ENCODE measurements at places on chromosomes 2 and 18.

- DNase-seq, result peak; percentile 77
These were observed 80.8 kb upstream of the LCLAT1 start for GRCh38 chr2:30366199-30366691.

- DNase-seq, result no peak
These were observed 40.0 kb upstream of the NFATC1 start for GRCh38 chr18:79355433-79356335.

DNA sequence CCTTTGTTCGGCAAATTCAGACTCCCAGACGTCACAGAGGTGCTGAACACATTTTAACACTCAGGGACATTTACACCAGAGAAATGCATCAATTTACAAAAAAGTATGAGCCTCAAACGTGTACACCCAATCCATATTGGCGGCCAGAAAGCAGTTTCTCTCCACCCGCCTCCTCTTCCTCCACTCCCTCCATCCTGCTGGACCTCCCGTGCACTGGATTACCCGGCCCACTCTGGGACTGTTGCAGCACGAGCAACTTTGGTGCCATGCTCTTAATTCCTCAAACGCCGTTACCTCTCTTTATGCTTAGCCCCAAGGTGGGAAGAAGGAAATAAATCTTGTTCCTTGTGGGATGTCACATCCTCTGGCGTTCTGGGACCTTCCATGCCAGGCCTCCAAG lies 243.4 kb downstream of the ZNF516 start:
- DNase-seq, result no peak

GRCh38 chr2:238060096-238060541 lies 682 bp upstream of the SCLY start:
- peak; percentile 7 for DNase-seq

- DNase-seq, result peak; percentile 32
These were observed 56.0 kb upstream of the RAB6C start for GRCh38 chr2:129923265-129924091.

DNA sequence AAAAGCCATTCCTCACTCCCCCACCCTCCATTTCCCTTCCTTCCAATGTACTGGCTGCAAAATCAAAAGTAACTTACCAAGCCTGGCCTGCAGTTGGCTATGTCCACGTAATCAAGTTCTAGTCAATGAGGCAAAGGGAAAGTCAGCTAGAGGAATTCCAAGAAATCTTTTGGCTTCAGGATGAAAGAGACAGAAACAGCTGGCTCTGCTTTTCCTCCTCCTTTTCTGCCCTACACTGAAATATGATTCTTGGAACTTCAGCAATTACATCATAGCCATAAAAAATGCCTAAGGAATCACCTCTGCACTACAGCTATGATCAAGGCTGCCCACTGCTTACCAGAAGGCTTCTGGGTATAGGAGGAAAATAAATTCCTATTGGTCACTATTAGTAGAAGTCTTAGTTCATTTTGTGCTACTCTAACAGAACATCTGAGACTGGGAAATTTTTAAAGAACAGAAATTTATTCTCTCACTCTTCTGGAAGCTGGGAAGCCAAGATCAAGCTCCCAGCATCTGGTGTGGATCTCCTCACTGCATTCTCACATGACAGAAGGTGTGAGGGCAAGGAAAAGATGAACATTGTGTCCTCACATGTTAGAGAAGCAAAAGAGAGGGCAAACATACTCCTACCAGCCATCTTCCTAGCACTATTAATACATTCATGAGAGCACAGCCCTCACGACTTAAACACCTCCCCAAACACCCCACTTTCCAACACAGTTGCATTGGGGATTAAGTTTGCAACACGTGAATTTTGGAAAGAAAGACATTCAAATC lies 219.9 kb downstream of the TMX3 start:
- peak; percentile 97 for DNase-seq

- no peak for DNase-seq
These were observed 148.6 kb downstream of the KLHL14 start for GRCh38 chr18:32624182-32624723.

- DNase-seq, result no peak
These were observed 93.7 kb downstream of the NOL4 start for GRCh38 chr18:34131006-34131405.

DNA sequence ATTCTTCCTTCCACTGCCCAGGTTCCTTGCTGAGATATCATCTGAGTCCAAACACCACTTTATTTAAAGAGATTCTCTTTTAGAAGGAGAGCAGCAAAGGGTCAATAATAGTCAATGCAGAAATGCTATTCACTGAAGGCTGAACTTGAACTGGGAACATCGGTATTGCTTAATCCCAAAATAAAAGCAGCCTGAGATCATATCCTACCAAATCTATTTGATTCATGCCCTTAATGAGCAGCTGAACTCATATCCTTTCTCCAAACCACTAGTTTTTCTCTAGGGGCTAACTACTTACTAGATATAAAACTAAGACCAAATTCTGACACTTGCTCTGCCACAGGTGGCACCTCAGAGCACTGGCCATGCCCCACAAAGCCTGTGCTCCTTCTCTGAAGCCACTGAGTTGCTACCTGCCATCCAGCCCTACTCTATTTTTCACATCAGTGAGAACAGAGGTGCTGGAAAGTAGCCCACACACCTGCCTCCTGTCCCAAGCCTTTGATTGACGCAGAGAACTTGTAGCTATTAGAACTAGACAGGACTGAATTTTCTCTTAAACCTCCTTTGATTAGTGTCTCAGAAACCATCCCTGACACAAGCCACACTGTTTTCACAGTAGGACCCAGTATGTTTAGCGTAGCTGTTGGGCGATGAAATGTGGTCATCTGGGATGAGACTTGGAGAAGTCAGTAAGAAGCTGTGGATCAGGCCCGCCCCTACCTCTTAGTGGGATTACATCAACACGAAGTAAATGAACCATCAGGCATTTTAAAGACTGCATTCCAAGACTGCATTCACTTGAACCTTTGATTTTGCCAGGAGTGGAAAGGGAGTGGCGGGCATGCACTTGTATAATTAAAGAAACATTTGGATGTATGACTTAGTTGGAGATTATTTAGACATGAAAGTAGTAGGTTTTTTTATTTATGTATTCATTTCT lies 124.3 kb downstream of the RBMS1 start:
- DNase-seq, result peak; percentile 46

- DNase-seq, result peak; percentile 18
These were observed 1241.1 kb upstream of the ZEB2 start for GRCh38 chr2:145760781-145761649.

Measured in fibroblast of skin of abdomen (primary cell).